ENCODE measurements at places on chromosomes 2 and 18.

DNA sequence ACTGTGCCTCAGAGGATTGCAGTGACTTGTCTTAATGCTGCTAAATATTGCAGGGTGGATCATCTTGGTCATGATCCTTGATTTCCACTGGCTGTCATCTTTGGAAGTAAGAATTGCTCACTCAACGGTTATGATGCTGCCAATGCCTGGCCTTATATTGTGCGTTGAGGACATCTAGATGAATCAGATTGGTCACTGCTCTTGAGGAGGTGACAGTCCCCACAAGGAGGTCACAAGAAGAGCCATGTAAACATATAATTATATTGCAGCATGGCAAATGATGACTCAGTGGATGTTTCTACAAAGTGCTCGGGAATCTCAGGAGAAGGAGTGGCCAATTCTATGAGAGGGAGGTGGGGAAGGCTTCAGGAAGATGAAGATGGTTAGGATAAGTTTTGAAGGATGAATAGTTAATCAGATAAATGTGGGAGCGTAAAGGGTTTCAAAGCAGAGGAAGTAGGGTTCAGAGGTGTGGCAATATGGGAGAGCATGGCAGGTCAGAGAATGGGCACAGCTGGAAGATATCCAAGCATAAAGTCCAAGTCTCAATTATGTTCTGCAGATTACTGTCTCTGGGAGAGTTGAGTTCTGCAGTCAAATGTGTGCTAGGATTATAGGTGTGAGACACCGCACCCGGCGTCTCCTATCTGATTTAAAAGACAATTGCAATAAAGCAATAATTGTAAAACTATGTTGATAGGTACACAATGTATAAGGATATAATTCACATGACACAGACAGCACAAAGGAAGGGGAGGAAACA lies 21.3 kb upstream of the TMEM131 start:
- no peak for DNase-seq

DNA sequence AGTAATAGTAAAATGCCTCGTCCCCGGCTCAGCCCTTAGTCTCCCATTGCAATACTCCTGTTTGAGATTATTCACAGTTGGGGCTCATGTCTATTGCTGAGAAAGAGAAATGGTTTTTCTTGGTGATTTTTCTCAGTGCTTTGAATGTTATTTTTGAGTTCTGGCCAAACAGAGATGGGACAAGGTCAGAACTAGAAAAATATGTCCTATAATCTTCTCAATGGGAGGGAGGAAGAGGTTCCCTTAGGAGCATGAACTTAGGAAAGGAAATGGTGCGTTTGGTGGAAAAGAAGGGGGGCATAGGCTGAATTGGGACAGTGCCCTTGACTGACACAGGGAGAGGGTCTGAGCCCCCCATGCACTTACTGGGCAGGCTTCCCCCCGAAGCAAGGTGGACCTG lies 133.8 kb downstream of the AGAP1 start:
- no peak for DNase-seq

- no peak for DNase-seq
These were observed 69.1 kb downstream of the PDK1 start for GRCh38 chr2:172624996-172625395.

GRCh38 chr2:226618875-226619605 lies 180.6 kb downstream of the IRS1 start:
- DNase-seq: no peak

DNA sequence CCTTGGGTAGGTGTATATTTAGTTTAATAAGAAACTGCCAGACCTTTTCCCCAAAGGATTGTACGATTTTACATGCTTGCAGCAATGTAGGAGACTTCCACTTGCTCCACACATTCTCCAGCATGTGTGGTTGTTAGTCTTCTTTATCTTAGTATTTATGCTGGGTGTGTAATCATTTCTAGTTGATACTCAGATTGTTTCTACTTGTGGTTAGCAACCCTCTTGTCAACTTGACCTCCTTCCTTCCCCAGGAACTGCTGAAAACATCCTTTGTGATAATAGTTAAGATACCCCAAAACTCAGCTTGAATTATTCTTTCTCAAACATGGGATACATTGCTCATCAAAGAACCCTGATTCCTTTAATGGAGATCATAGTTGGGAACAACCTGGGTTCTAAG lies 37.2 kb upstream of the CYBRD1 start:
- DNase-seq: no peak

DNA sequence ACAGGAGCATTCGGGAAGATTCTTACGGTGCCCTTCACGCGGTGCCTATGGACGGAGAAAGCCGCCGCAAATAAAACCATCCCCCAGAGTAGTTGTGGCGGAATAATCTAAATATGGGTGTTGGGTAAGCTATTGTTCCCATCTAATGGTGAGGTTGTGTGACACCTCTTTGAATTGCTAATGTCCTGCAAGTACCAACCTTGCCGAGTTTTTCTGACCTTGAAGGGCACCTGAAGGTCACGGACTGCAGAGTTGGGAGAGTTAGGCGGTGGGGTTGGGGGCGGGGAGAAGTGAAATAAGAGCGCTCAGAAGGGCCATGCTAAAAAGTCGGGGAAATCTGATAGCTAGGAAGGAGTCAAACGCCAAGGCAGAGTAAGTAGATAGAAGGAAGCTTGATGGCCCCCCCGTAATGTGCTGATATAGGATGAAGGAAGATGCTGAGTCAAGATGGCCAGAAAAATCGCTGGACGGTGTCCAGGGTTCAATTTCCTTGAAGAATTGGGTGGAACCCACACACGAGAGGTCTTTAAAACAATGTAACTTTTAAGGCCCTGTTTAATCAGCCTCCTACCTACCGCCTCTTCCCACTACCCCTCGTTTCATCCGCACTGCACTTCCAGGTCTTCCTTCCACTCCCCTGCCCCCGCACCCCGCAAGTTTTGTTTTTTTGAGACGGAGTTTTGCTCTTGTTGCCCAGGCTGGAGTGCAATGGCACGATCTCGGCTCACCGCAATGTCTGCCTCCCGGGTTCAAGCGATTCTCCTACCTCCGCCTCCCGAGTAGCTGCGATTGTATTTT lies 600 bp downstream of the KATNAL2 start:
- peak; percentile 85 for DNase-seq

GRCh38 chr18:56189615-56190014 lies 448.8 kb downstream of the TXNL1 start:
- DNase-seq: no peak

- no peak for DNase-seq
These were observed 99.5 kb upstream of the FHL2 start for GRCh38 chr2:105498281-105498846.

- no peak for DNase-seq
These were observed 522.9 kb upstream of the TNP1 start for GRCh38 chr2:217382794-217383193.

- DNase-seq: no peak
These were observed 153.6 kb downstream of the MTCL1 start for GRCh38 chr18:8858888-8859511.

GRCh38 chr2:96324721-96325040 lies 436 bp upstream of the ITPRIPL1 start:
- no peak for DNase-seq

GRCh38 chr2:237896956-237897355 lies 37.5 kb downstream of the RAMP1 start:
- no peak for DNase-seq

DNA sequence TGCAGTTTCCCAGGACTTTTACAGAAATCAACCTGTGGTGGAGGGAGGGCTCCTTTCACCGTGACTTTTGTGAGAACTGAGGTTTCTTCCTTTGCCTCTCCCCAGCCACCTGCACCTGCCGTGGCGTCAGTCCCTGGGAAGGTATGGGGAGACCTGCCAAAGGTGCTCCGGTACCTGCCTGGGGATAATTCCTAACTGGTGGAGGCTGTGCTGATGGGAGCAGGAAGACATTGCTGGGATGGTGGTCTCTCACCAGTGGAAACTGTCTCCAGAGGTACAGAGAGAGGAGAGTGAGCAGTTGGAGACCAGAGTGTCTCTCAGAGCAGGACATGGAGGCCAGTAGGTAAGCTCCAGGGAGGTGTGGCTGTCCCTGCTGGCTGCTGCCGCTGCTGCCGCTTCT lies 52.6 kb downstream of the CIB4 start:
- peak; percentile 17 for DNase-seq

DNA sequence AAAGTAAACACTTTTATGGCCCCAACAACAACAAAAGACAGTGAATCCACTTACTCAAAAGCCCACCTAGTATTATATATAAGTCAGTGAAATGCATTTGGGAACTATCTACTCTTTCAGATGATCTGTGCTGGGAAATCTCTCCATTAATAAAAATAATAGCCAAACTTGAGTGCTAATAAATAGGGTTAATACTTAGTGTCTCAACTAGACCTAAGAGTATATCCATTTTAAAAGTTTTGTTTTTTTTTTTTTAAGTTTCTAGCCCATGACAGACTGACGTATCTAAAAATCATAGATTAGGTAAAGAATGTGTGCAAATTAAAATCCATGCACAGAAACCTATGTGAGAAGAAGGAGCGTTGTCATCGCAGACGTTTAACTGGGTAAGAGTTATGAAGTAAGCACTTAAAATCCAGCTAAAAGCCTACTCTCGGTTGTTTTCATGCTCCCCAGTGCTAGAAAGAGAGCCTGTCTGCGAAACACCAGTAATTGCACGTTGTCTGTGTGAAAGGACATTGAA lies 83.4 kb upstream of the PELI1 start:
- DNase-seq: no peak

GRCh38 chr2:172972005-172972619 lies 103.5 kb upstream of the MAP3K20 start:
- peak; percentile 62 for DNase-seq

GRCh38 chr2:3075316-3075990 lies 302.2 kb downstream of the EIPR1 start:
- no peak for DNase-seq

GRCh38 chr2:233711312-233712008 lies 1.2 kb upstream of the UGT1A5 start:
- peak; percentile 84 for DNase-seq

- no peak for DNase-seq
These were observed 235.6 kb downstream of the SCG2 start for GRCh38 chr2:223366566-223366965.

GRCh38 chr2:42127425-42128424 lies 41.4 kb upstream of the EML4 start:
- DNase-seq: no peak

- DNase-seq: no peak
These were observed 70.2 kb downstream of the MYO1B start for GRCh38 chr2:191315365-191315752.

- no peak for DNase-seq
These were observed 141.1 kb downstream of the DOCK10 start for GRCh38 chr2:224901121-224901676.

- no peak for DNase-seq
These were observed 10.3 kb downstream of the KHK start for GRCh38 chr2:27096748-27097297.

- no peak for DNase-seq
These were observed 102.6 kb downstream of the HDAC4 start for GRCh38 chr2:239298116-239298804.

DNA sequence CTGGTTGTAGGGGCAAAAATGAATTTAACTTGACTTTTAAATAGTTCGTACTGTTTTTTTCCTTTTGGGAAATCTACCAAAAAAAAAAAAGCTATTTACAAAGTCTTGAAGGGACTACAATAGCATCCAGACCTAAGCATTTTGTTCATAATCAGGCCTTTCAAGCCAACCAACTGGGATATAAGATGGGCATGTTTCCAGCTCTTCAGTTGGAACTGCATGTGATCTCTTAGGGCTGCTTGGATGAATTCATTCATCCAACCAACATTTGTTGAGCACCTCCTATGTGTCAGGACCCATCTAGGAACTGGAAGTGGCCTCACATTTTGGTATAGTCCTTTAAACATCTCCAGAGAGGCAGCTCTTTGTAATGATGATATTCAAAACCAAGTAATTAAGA lies 98.6 kb downstream of the AAK1 start:
- DNase-seq: no peak

DNA sequence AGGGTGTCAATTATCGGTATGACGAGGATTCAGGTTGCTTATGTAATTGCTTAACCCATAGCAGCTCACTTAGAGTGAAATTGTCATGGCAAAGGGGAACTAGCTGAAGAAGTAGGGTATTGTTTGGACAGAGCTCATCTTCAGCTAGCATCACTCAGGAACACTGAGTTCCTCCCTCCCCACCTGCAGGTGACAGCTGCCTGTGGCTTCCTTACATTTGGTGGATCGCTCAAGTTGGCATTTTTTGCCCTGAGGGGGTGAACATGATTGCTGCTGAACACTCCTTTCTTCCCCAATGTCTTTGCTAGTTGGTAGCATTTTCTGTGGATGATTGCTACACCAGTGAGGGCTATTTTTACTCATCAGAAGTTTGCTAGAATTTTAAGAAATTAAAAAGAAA lies 86.7 kb upstream of the THUMPD2 start:
- no peak for DNase-seq

DNA sequence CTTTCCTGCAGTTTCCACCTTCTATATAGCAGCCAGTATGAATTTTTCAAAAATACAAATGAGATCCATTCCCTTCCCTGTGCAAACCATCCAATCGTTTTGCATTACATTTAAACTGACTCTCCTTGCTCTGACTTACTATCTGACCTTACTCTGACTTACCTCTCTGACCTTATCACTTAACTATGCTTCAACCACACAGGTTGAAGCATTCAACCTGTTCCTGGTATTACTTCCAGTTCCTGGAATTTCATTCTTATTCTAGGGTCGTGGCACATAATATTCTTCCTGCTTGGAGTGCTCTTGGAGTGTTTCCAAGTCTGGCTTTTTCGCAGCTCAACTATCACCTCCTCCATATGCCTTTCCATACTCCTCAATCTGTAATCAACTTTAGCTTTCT lies 850.6 kb upstream of the CHAC2 start:
- no peak for DNase-seq

DNA sequence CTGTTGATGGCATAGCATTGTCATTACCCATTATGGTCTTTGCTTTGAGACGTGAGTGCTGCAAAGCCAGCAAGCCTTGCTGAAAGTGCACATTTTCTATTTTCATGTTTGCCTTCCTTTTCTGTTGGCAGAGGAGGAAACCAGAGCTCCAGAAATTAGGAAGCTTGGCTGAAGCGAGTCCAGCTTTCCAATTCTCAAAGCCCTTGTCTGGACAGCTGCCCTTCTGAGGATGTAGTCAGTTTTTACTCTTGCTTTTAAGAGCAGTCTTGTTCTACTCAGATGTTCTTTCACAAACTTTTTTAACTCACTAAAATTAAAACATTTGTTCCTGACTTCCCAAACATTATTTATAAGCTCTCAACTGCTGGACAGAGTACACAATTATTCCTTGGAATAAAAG lies 93.8 kb downstream of the ICOS start:
- DNase-seq: no peak

DNA sequence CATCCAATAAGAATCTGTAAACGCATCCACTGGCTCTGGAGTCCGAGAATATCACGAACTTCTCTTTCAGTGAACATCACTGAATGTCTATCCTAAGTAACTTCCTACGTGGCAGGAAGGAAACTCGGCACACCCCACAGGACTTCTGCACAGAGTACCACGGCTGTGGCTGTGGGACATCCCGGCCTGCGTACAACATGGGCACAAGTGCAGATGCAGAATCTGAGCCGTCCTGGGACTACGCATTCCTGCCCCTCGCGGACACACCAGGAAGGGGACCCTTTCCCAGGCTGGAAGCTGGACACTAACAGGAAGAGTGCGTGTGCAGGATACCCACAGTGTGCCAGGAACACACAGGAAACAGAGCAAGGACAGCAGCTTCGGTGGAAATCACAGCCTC lies 60.6 kb downstream of the ZNF516 start:
- DNase-seq: no peak

All from H9 (cell line).